A549 treated with CpdA at 1 μM for 4 hours (cell line): ENCODE measurements at places on chromosomes 7 and 10. TPM values are rescaled to one million over a fixed set of nuclear protein-coding genes. Genes with fewer than 3 reads are reported as not detected.

The GIMAP6 gene
- total RNA-seq: not detected in 5 replicates

The SPDYE6 gene
- total RNA-seq: not detected in 5 replicates

The BTRC gene
- 8.6 to 12.0 TPM (median 11.2 TPM) in 5 replicates for total RNA-seq

The ZNF425 gene
- 1.0 to 1.5 TPM (median 1.4 TPM) in 5 replicates for total RNA-seq

The PDIA4 gene
- 204 to 223 TPM (median 208 TPM) in 5 replicates for total RNA-seq

The APBB1IP gene
- 9.3 to 11.1 TPM (median 10.5 TPM) in 5 replicates for total RNA-seq

The RPP30 gene
- total RNA-seq: 49.2 to 57.0 TPM (median 52.5 TPM) in 5 replicates

The ZNF775 gene
- total RNA-seq: 4.3 to 7.4 TPM (median 6.8 TPM) in 5 replicates

The NKX6-2 gene
- 0.17 to 0.23 TPM (median 0.23 TPM) in 5 replicates for total RNA-seq

The TFEC gene
- 0.01 to 0.10 TPM in 2 of 5 replicates, not detected in the others for total RNA-seq

The FANK1 gene
- total RNA-seq: 3.1 to 3.8 TPM (median 3.7 TPM) in 5 replicates

The HOGA1 gene
- total RNA-seq: 0.81 to 2.0 TPM (median 1.3 TPM) in 5 replicates

The SH3PXD2A gene
- total RNA-seq: 1.5 to 2.5 TPM (median 2.2 TPM) in 5 replicates

The CEP41 gene
- total RNA-seq: 12.2 to 15.7 TPM (median 14.7 TPM) in 5 replicates

The EBLN1 gene
- 0.08 TPM in 1 of 5 replicates, not detected in the others for total RNA-seq

The ARL5B gene
- total RNA-seq: 7.4 to 10.4 TPM (median 8.6 TPM) in 5 replicates

The GIMAP2 gene
- not detected in 5 replicates for total RNA-seq

The CRHR2 gene
- total RNA-seq: 0.03 TPM in 1 of 5 replicates, not detected in the others

The TEX36 gene
- not detected in 5 replicates for total RNA-seq

The CRYGN gene
- not detected in 5 replicates for total RNA-seq

The IFIT1B gene
- not detected in 5 replicates for total RNA-seq

The MAGI2 gene
- total RNA-seq: 0.29 to 0.41 TPM (median 0.38 TPM) in 5 replicates

The PTN gene
- not detected in 5 replicates for total RNA-seq

The ENTPD1 gene
- total RNA-seq: 0.02 to 0.10 TPM in 2 of 5 replicates, not detected in the others

The ARMC10 gene
- 26.1 to 42.5 TPM (median 40.3 TPM) in 5 replicates for total RNA-seq

The PRLHR gene
- total RNA-seq: not detected in 5 replicates

The GPR15LG gene
- total RNA-seq: not detected in 5 replicates

The SOSTDC1 gene
- total RNA-seq: not detected in 5 replicates

The KIFBP gene
- 36.0 to 42.6 TPM (median 38.7 TPM) in 5 replicates for total RNA-seq

The HYAL4 gene
- 0.08 to 0.13 TPM (median 0.09 TPM) in 3 of 5 replicates, not detected in the others for total RNA-seq

The OR2A42 gene
- not detected in 5 replicates for total RNA-seq

The CPED1 gene
- 0.01 TPM in 1 of 5 replicates, not detected in the others for total RNA-seq

The PLAC9 gene
- total RNA-seq: 0.16 to 0.50 TPM in 2 of 5 replicates, not detected in the others

The SMNDC1 gene
- total RNA-seq: 44.9 to 57.2 TPM (median 48.5 TPM) in 5 replicates

The COL26A1 gene
- total RNA-seq: 0.35 to 0.45 TPM (median 0.38 TPM) in 5 replicates

The LRRC18 gene
- total RNA-seq: not detected in 5 replicates

The CLRN3 gene
- total RNA-seq: not detected in 5 replicates
